ENCODE measurements at places on chromosomes 4 and X.
A peak's percentile ranks its signal among the peaks of the same experiment; 100 is the strongest.

- DNase-seq: no peak
Measured at GRCh38 chrX:96579252-96579651, 105.4 kb upstream of the DIAPH2 start.

DNA sequence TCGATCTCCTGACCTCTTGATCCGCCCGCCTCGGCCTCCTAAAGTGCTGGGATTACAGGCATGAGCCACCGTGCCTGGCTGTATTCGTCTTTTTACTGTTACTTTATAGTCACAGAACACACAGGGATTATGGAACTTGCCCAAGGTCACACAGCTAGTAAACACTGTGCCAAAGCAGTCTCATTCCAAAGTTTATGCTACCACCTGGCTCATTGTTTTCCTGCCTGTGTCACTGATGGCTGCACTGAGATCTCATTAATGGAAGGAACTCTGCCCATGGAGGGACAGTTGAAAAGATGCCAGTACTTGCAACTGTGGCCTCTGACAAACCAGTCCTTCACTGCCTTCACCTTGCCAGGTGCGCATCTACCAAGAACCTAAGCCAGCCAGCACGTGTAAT lies 517.7 kb downstream of the BCOR start:
- DNase-seq: no peak

- DNase-seq: no peak
Measured at GRCh38 chr4:182823576-182823975, 93.6 kb downstream of the DCTD start.

- DNase-seq: peak; percentile 18
Measured at GRCh38 chr4:2588259-2588658, 51.8 kb downstream of the FAM193A start.

DNA sequence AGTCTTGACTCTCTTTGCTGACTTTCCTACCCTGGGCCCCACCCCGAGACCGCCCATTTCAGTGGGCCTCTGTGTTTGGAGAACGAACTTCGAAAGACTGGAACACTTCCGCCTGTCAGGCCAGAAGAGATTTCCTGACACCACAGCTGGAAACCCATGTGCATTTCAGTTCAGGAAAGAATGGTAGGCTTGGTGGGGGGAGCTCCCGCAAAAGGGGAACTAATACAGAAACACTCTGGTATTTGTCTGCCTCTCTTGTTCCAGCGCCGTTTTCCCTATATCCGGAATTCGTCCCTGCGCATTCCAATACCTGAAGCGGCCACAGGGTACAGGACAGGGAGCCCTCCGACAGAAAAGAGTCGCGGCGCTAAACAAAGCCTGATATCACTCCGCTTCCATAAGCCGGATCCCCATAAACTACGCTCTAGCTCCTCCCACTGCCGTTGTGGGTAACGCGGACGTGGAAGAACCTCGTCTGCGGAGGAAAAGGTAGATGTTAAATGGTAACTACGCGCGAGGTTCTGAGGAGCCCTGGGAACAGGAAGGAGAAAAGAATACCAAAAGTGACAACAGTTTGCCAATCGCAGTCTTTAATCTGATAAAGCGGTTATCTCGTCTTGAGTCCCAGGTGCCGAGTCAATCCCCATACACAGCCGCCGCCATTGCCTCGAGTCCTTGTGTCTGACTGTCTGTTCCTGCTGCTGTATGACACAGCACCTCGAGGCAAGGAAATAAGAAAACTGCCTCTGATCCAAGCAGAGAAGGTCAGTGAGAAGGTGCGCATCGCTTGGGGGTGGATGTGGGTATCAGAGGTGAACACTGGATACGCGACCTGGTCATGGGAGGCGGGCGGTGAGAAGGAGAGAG lies at the start of gene ARMCX5:
Gene ARMCX5 (plus strand): TSS at position 432 of the 867 bp plus-strand sequence. CDS start 2,627 bp downstream, outside the sequence.
- peak; percentile 72 for DNase-seq

DNA sequence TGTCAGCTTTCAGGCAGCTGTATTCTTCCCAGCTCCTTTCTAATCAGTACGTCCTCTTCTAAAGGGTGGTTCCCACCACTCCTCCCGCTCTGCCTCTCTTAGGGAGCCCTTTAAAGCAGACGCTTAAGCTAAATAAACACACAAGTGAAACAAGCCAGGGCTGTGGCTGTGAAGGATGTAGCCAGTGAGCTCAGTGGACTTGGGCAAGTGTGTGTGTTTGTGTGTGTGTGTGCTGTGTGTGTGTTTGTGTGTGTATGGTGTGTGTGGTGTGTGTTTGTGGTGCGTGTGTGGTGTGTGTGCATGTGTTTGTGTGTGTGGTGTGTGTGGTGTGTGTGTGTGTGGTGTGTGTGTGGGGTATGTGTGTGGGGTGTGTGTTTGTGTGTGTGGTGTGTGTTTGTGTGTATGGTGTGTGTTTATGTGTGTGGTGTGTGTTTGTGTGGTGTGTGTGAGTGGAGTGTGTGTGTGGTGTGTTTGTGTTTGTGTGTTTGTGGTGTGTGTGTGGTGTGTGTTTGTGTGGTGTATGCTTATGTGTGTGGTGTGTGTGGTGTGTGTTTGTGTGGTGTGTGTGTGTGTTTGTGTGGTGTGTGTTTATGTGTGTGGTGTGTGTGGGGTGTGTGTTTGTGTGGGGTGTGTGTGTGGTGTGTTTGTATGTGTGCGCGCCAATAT lies 283.3 kb downstream of the PTTG2 start:
- no peak for DNase-seq

GRCh38 chrX:10404436-10404835 lies 215.9 kb downstream of the MID1 start:
- no peak for DNase-seq

GRCh38 chr4:132548463-132548862 lies 600.6 kb upstream of the PCDH10 start:
- no peak for DNase-seq

- DNase-seq: peak; percentile 44
Measured at GRCh38 chr4:139950568-139950967, 203.4 kb downstream of the MAML3 start.

- DNase-seq: no peak
Measured at GRCh38 chrX:47321386-47321785, 49.0 kb upstream of the ZNF157 start.

DNA sequence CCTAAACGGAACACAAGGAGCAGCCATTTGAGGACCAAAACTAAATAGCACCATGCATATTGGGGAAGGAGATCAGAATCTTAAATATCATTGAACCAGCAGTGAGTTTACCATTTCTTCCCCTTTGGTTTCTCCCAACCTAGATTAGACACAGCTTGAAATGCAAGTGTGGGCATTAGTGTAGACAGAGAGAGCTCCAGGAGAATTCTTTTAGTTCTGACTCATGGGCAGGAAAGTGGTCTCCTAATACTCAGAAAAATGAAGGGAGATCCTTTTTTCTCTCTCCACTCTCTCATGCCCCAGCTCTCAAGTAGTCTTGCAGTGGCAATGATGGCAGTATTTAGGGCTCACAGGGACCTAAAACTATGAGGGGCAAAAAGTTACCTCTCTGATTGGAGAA lies 567.9 kb downstream of the INPP4B start:
- DNase-seq: no peak

GRCh38 chr4:96652158-96652557 lies 812.3 kb downstream of the PDHA2 start:
- no peak for DNase-seq

GRCh38 chr4:113682730-113683537 lies 78.6 kb downstream of the CAMK2D start:
- DNase-seq: peak; percentile 73

DNA sequence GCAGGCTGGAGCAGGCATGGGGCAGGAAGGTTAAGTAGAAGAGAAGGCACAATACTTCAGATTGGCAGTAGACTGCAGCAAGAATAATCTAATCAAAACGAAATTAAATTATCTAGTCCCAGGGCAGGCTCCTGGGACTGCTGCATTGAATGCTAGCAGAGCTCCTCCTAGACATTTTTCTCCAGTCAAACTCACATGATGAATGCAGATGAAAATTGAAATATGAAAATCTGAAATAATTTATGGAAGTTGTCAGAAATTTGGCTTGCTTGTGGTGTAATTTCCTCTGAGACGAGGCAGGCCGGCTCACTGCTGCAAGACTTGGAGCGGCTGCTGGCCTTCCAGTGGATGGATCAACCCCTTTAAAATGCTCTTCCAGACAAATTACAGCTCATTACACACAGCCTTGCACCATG lies 78.0 kb upstream of the TMEM33 start:
- DNase-seq: no peak

DNA sequence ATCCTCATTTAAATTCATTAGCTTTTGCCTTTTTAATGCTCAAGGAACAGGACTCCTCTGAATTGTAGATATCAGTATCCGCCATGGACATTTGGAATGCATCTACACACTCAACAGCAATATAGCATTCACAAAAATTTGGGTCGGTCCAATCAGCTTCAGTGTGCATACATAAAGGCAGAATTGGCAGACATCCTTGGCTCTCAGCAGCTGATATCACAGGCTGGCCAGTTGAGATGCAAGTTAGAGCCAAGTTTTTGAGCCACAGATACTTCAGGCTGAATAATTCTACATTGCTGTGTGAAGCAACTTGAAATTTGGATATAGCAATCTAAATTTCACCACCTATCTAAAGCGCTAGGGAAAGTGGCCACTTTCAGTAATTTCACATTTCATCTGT lies 821.1 kb downstream of the PCDH19 start:
- DNase-seq: no peak

Measured in activated T-cell treated with anti-CD3 and anti-CD28 coated beads, Interleukin-2, amount 50 U/mL, for 24 hours (primary cell).